NCI-H2107 (cell line): ENCODE measurements at places on chromosomes 4 and X.

GRCh38 chr4:2082118-2082517, 23.0 kb downstream of the NAT8L start:
- DNase-seq: no peak

GRCh38 chr4:13891544-13891939, 264.0 kb upstream of the BOD1L1 start:
- DNase-seq: no peak

- DNase-seq: no peak
Measured at GRCh38 chr4:46274717-46275116, 115.2 kb downstream of the GABRA2 start.

- DNase-seq: no peak
Measured at GRCh38 chr4:6199422-6199921, 877 bp downstream of the JAKMIP1 start.

DNA sequence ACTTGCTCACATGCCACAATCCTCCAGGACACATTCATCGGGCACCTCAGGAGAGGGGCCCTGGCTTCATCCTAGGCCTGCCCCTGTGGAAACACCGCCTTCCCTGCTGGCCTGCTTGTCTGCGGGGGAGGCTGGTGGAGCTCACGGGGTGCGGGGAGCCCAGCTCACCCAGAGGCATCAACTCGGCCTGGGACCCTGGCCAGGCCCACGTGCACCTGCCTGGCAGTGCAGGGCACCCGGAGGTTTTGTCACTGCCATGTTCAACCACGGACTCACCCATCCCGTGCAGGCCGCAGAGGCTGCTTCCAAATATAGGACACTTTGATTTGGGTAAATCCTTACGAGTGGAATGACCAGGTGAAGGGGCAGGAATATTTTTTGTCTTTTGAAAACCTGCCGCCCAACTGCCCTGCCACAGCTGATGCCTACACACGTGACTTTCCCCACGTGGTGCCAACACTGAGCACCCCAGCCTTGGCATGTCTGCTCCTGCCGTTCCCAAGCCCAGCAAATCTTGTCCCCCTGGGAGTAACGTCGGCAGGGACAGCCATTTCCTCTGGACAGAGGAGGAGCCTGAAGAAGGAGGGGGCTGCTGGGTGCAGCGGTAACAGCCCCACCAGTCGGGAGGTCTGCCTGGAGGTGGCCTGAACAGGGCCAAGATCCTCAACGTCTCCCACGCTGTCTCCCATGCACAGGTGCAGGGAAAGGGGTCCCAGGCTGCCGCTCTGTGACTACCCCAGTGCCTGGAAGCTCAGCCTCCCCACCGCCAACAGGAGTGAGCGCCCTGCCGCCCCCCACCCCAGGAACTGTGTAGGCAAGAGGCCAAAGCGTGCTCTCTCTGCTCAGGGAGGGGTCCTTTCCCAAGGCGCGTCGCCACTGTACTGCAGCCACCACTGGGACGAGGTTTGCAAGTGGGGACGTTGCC, 8.5 kb downstream of the MXD4 start:
- no peak for DNase-seq

DNA sequence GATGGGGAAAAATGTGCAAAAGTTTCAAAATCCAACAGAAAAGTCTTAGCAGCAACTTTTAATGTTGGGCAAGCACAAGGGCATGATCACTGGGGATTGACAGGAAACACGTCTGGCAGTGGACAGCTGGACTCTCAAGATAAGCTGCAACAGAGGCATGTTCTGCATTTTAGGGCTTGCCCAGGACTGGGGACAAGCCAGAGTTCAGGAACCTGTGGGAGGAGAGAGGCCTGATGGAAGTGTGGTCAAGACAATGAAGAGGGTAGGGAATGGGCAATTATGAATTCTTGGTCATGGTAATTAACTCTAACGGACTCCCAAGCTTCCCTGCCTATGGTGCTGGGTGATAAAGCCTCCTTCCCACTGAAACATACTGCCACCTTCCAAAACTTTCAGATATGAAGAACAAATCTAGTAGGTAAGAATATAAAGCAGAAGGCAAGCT, 48.4 kb downstream of the ANXA3 start:
- no peak for DNase-seq

DNA sequence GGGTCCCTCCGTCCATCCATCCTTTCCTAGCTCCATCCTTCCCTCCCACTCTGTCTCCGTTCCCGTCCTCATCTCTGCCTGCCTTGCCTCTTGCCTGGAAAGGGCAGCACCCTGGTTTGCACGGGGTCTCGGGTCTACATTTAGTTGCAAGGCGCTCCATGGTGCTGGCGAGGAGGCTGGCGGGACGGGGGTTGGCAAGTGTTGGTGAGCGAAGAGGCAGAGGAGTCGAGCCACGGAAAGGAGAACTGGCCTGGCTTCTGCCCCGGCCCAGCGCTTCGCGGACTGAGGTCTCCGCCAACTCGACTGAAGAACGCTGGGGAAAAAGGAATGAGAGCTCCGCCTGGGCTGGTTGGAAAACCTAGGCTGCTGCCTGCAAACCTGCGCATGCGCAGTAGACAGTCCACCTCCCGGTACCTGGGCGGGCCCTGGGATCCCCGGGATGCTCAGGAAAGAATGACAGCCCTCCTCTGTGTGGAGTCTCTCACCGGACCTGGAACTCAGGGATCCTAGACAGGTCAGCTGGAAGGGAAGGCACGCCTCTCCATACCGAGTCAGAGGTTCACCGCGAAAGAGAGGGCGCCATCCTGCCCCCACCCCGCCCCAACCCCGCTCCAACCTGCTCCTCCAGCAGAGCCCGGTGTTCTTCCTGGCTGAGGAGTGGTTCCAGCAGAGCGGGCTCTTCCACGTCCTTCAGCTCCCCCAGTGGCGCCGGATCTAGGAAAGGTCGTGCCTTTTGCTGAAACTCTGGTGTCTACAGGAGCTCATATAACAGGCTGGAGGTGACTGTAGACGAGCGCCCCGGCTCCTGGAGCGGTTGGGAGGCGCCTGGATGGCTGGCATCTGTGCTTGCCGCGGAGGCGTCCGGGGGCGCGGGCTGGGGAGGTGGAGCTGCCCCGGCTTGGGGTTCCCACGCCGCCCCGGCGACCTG, 6.0 kb downstream of the FRG2 start:
- no peak for DNase-seq

DNA sequence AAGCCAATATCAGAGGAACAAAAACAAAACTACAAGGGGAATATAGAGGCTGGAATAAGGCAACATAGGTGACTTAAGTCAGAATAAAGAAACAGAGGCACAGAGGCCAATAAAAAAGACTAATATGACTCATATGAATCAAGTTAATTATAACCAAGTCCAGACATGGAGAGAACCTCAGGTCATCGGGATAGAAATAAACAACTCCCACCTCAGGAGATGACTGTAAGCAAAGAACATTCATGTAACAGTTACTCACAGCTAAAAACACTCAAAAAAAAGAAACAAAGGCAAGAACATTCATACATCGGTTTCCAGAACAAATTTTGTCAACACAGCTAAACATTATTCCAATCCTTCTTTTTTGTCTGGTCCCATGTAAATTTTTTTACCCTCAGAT, 60.3 kb upstream of the RXFP1 start:
- DNase-seq: no peak

GRCh38 chr4:120922381-120923206, at the start of gene PRDM5:
Gene PRDM5, minus strand, starts transcription at chr4:120922726. Its CDS starts 118 bp downstream, at chr4:120922608.
- DNase-seq: no peak
